Hepatocyte (in vitro differentiated cells): ENCODE measurements at places on chromosomes 3 and 15. TPM values are rescaled to one million over a fixed set of nuclear protein-coding genes. Genes with fewer than 3 reads are reported as not detected.
A peak's percentile ranks its signal among the peaks of the same experiment; 100 is the strongest.

Gene ILDR1
- total RNA-seq = 1.5 and 2.0 TPM in 2 replicates

Gene EPHB3
- total RNA-seq = 5.2 and 11.0 TPM in 2 replicates

- H3K27me3 ChIP-seq = no peaks in the 10 kb centered on the region
- peaks cover under 1% of the 10 kb centered on the region for H3K4me1 ChIP-seq
- H3K4me3 ChIP-seq = no peak overlapping the region
- no peak for DNase-seq
Observed at GRCh38 chr3:11711876-11712275, 68.2 kb upstream of the VGLL4 start.

DNA sequence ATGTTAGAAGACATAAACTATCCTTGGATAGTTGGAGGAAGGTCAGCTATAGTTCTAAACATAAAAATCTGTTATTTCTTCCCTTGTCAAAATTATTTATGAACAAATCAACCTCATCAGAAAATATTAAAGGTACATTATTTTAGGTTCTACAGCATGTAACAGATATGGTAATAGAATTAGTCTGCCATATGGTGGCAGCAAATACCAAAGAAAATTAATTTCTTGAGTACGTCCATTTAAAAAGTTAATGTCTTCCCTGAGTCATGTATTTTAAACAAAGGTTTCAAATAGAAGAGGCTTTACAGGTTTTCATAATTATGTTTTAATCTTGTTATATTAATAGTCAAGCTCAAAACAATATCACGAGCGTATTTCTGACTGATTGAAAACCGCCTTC, 17.9 kb upstream of the ANKRD28 start:
- no peaks in the 10 kb centered on the region for H3K4me1 ChIP-seq
- H3K27ac ChIP-seq = no peak overlapping the region
- H3K36me3 ChIP-seq = no peaks in the 10 kb centered on the region
- DNase-seq = peak; percentile 48
- H3K4me3 ChIP-seq = no peak overlapping the region
